ENCODE measurements at places on chromosomes 3 and 15.

- no peak for DNase-seq
These were observed 18.4 kb downstream of the HES1 start for GRCh38 chr3:194154346-194154745.

DNA sequence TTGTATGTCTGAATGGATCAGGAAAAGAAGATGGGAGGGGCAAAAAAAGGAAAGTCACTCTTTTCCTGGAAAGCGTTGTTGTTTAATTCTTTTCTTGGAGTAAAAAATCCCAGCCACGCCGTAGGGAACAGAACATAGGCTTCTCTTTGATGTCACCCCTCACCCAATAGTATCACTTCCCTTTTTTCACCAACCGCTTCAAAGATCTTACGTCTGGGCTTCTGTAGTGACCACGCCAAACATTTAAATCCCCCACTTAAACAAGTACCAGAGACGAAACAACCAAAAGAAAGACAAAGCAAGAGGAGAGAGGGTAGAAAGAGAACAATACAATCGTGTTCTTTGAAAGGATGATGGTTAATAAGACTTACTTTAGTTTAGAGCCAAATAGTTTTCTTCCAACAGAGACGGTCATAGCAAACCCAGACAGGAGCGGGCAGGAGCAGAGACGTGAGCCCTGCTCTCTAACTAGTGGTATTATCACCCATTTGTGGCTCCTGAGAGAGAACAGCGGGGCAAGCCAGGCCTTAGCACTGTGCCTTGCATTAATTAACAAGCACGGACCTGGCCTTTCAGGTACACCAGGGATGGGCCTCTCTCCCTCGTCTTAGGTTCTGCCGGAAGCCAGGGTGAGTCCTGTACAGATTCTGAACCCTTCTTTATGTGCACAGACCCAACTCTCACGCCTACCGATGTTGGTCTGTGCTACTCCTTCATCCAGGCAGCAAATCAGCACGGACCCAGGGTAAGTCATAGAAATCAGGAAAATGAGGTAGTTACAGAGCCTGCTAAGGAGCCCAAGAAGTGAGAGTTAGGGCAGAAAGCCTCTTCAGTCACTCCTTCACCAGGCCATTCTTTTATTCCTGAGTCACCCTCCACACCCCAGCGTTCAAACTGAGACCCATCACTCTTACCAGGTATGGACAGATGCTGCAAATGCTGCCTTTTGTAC, 28.2 kb upstream of the BCL6 start:
- DNase-seq: no peak

- no peak for DNase-seq
These were observed 72.7 kb downstream of the ZNF621 start for GRCh38 chr3:40597441-40597840.

DNA sequence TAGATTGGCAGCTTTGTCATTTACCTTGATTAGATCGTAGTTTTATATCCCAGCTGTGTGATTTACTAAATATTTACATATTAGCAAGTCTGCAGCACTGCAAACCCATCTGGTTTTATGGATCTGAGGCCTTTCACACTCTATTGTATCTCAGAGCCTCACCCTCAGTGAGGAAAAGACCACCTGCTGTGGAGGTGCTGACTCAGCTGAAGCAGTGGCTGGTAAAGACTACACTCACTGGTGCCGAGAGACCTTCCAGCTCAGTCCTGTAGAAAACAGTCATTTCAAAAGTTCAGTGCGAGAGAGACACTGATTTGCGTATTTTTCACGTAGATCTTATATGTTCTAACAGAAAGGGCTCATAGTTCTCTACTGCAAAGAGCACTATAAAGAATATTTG, 307.8 kb upstream of the TPM1 start:
- peak; percentile 41 for DNase-seq

DNA sequence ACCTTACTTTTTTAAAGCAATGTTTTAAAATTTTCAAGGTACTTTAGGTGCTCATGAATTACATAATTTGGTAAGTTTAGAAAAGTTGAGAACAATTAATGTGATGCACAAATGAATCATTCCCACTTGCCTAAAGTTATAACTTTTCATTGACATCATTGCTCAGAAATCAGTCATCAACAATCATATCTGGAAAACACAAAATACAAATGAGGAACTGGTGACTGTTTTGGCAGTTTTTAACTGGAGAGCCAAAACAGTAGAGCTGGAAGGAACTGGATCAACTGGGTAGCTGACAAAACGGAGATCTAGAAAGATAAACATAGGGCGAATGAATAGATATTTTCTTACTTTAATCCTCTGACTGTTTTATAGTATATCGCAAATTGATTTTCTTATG, 767.1 kb downstream of the IGSF11 start:
- no peak for DNase-seq
